Right lobe of liver (tissue), 6 donors: ENCODE measurements at places on chromosomes 2 and 18.

GRCh38 chr2:194166818-194167217 lies 1490.2 kb upstream of the SLC39A10 start:
- no peak for DNase-seq

DNA sequence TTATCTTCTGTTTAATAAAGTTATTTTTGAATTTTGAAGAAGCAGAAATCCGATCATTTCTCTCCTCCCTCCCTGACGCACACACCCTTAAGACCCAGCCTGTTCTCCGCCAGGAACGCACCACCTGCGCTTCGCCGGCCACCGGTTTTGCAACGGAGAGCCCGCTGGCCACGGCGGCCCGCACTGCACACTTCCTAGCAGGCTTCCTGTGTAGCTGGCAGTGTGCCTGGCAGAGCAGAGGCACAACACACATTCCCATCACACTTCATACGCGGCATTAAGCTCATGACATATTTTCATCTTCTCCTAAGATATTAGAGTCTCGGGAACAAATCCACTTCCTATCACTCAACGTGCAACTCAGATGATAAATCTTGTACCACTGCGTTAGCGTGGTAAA lies 148.0 kb downstream of the HDAC4 start:
- DNase-seq = peak; percentile 68

DNA sequence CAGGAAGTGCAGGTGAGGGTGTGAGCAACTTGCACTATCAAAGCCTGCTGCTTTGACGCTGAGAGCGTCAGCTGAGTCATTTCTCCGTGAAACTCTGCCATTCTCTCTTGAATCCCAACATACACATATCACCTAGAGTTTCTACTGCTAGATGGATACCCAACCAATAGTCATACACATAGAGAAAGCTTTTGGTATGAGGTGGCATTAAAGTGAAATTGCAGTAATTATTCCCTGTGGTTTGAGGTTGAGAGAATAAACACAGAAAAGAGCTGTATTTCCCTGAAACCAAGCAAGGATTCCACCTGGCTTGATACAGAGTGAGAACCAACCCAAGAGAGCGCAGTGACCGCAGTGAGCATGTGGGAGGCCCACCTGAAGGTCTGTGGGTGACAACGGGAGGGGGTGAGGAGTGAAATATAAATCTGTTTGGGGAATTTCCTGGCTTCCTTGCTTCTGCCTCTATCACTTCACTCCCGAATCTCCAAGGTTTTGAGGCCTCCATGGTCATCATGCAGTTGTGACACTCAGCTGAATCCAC lies 28.8 kb upstream of the TMEM18 start:
- DNase-seq = no peak

DNA sequence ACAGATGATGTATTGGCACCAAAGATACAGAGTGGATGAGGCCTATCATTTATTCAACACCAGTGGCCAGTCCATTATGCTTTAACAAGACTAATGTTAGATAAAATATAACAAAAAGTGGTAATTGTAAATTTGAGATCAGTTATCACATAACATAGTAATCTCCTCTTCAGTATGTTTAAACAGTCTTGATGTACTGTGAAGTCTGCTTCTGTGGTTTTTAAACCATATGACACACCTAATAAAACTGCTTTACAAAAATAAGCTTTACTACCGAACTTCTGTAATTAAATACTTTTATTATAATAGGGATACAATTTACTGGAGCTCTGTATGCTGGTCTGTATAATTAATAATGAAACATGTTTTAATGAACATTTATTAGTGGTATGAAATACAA lies 2156.1 kb upstream of the CELF4 start:
- no peak for DNase-seq

DNA sequence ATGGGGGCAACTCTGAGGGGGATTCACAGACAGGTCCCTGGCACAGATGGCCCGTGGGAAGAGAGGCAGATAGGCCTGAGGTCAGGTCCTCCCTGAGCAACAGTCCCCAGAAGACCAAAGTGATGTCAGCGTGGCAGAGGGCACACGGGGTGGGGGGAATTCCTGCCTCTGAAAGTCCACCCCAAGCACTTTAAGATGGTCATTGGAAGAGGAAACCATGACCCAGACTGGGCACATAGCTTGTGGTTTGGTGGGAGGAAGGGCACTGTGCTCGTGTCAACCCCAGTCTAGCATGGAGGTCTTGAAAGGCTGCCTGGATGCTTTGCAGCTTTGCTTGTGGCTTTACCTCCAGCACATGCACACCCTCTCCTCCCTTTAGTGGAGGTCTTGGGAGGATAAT lies 38.0 kb upstream of the SIX2 start:
- DNase-seq = no peak

DNA sequence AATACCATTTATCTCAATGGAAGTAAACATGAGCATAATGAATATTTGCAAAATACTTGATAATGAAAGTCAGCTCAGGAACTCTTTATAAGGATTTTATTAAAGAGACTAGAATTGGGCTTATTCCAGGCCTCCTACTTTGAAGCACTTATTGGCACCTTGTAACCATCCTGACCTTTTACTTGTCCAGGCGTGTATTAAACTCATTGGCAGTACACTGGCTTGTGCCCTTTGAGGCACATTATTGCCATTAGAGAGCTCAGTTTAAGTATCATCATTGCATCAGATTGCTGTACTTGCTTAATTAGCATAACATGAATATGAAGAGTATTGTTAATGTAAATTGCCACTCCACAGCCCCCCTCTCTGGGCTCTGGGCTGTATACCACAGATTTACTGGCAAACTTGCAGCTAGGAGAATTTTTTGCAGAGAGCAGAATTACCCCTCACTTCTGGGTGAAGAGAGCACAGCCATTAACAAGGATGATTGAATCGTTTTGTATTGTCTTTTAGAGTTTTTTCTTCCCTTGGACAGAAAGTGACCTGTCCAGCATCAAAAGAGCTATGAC lies 72.5 kb downstream of the XIRP2 start:
- DNase-seq = no peak

GRCh38 chr2:237987268-237987667 lies 20.5 kb downstream of the UBE2F start:
- DNase-seq = no peak

DNA sequence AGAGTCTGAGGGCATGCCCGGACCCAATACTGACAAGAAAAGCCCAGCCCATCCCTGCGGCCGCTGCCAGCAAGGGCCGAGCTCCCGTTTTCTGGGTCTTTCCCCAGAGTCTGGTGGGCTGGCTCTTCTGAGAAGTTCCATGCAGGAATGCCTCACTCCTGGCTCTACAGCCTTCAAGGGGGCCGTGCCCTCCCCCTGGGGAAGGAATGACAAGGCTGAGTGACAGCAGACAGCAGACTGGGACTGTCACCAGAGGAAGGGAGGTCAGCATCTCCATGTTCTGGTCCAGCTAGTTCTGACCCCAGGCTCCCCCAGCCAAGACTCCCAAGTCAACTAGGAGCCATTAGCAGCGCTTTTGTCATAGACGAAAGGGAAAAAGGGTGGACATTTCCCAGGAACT lies 13.0 kb upstream of the SEMA4C start:
- DNase-seq = no peak

DNA sequence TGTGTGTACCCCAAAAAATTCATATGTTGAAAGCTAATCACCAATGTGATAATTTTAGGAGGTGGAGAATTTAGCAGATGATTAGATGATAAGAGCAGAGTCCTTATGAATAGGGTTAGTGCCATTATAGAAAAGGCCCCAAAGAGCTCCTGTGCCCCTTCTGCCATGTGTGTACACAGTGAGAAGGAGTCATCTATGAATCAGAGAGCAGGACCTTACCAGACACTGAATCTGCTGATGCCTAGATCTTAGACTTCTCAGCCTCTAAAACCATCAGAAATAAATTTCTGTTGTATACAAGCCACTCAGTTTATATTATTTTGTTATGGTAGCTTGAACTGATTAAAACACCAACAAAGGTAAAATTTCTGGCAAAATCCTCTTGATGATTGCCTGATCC lies 560.0 kb upstream of the CDH2 start:
- no peak for DNase-seq

DNA sequence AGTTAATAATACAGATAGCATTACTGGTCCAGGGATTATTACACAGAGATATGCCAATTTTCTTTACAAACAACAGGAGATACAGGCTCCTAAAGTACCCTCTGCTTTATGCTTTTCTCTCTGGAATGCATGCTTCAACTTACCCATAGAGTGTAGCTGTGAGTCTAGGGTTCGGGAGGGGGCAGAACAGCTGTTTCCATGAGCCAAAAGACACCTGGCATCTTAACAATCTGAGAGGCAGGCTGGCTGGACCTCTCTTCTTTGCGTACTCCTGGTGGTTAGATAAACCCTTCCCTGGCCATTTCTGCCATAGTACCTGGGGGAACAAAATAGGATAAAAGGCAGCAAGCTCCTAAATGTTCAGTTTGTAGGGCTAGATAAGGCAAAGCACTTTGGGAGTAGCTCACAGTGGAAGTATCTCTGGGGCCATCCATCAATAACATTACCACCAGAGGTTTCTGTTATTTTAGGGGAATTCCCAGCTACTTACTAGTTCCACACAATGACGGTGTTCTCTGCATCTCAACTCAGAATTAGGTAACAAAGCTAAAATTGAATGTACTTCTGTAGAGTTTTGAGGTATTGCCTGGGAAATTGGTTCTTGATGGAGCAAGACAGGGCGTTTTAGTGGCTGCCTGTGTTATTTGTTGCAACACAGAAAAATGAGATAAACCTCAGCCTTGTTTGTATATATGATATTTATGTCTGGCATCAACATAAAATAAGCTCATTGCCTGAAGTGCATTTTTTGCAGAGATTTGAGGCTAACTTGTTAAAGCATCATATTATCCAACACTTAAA lies 6.2 kb upstream of the CCDC85A start:
- no peak for DNase-seq

DNA sequence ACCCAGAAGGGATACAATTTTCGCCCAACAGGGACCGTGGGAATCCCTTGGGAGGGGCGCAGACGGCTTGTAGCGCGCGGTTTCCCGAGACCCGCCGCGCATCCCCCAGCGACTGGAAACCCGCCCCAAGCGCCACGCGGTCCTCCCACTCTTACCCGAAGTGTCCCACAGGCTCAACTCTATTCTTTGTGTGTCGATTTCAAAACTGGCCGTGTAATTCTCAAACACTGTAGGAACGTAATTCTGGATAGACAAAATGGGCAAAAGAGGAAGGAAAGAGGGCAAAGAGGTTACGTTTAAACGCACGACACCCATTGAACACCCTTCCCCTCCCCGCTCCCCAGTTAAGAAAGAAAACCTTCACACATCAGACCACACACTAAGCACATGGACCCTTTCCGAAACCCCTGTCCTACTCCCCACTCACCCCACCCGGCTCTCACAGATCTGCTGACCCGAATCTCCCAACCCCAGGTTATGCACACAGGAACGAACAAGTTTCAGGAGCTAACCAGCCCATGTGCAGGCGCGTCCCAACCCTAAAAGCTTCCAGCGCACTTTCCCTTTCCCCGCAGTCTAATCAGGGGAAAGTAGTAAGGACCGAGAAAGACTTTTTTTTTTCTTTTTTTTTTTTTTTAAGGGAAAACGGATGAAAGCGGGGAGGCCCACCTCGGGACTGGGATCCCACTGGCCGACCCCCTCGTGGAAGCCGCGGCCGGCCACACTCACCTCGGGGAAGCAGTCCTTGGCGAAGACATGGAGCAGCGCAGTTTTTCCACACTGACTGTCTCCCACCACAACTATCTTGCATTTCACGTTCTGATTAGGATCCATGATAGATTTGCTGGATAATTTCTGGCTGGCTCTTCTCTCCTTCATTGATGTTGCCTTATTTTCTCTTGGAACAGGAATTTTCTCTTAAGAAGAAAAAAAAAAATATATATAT lies 655 bp downstream of the RND3 start:
- DNase-seq = peak; percentile 51

- no peak for DNase-seq
Measured at GRCh38 chr18:49223837-49224529, 236.5 kb downstream of the DYM start.

- no peak for DNase-seq
Measured at GRCh38 chr2:7057865-7058400, 140.7 kb downstream of the RNF144A start.

GRCh38 chr2:157596992-157597681 lies 31.5 kb downstream of the ACVR1C start:
- DNase-seq = peak; percentile 51

DNA sequence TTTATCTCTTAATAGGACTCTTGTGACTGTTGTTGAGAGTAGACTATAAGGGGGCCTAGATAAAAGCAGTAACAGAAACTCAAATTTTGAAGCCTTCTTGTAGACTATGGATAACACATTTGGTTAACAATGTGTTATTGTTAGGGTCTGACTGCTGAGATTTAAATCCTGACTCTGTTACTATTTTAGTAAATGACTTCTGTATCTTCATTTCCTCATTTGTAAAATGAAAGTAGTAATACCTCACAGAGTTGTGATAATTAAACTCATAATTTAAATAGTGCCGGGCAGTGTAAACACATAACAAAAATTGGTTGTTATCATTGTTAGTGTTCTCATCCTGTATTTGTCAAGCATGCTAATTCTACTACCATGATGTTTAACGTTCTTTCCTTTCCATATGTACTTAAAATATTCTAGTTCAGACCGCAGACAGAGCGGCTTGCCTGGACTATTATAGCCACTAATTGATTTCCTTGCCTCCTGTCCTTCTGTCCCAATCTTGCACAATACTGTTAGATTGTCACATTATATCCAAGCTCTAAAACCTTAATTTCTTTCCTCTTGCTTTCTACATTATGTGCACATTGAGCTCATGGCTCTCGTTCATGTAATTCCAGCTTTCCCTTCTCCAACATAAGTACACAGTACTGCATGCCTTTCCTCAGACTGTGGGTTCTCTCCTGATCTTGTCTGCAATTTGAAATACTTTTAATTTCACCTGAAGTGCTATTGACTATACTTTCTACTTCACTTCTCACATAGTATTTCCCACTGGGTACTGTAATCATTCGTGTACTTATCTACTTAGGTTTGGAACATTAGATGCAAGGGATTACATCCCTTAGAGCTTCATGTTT lies 48.4 kb downstream of the RBBP8 start:
- no peak for DNase-seq

DNA sequence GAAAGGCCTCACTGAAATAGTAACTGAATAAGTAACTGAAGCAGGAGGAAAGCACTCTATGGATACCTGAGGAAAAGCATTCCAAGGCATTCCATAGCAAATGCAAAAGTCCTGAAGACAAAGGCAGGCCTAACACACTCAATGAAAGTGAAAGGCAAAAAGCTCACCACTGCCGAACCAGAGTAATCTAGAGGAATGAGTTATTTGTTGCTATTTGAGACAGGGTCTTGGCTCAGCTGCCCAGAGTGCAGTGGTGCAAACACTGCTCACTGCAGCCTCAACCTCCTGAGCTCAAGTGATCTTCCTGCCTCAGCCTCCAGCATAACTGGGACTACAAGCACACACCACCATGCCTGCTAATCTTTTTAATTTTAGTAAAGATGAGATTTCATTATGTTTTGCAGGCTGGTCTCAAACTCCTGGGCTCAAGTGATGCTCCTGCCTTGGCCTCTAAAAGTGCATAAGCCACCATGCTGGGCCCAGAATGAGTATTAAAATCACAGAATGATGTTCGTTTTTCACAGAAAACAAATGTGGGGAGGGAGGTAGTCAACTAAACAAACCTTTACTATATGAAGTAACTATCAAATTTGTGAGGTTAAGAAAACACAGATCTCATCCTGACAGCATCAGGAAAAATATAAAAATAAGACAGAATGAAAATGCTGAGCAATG lies 17.9 kb downstream of the PIAS2 start:
- no peak for DNase-seq
